ENCODE measurements at places on chromosomes 7 and 10.

DNA sequence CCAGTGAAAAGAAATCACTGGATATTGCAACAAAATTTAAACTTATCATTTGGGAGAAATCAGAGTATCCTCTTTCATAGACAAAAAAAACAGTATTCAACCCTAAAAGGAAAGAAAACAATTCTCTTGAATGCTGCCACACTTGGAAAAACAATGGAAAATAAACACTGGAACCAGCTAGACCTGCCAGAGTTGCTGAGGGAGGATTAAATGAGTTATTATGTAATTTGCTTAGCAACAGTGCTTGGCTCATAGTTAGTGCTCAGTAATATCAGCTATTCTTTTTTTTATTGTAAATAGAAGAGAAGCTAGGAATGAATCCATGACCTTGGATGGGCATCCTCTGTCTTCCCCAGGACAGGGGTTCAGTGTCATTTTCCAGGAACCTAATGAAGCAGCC, 11.0 kb upstream of the ZNF273 start:
- no peak for DNase-seq

DNA sequence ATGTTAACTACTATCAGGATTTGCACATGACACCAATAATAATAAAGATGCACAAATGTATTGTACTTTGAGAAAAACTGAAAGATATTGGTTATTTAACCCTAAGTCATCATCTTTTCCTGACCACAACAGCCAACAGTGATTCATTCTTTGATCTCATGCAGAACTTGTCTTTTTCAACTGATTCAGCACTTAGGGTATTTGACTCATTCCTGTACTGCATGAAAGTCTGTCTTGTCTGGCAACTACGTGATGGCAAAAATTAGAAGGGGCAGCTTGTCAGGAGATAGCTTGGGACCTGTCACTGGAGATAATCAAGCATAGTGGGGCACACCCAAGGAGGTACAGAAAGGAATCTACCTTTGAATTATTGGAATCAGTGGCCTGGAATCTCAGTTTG, 77.8 kb upstream of the LRRC17 start:
- no peak for DNase-seq

GRCh38 chr7:90972906-90973550, 291.2 kb upstream of the FZD1 start:
- no peak for DNase-seq

- no peak for DNase-seq
Observed at GRCh38 chr10:106942035-106942662, 222.4 kb downstream of the SORCS1 start.

GRCh38 chr7:45325378-45325777, 167.8 kb downstream of the RAMP3 start:
- no peak for DNase-seq

- DNase-seq: no peak
Observed at GRCh38 chr7:10412422-10413019, 561.2 kb upstream of the PHF14 start.

GRCh38 chr10:44264244-44264643, 120.7 kb downstream of the CXCL12 start:
- no peak for DNase-seq

DNA sequence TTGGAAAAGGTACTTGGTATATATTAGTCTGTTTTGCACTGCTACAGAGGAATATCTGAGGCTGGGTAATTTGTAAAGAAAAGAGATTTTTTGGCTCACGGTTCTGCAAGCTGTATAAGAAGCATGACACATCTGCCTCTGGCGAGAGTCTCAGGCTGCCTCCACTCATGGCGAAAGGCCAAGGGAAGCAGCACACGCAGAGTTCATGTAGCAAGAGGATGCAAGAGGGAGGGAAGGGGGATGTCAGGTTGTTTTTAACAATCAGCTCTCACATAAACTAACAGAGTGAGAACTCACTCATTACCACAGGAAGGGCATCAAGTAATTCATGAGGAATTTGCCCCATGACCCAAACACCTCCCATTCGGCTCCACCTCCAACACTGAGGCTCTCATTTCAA, 484.8 kb upstream of the DPP6 start:
- DNase-seq: no peak

- DNase-seq: no peak
Observed at GRCh38 chr7:29548823-29549222, 14.8 kb upstream of the PRR15 start.

GRCh38 chr10:48289501-48290238, 15.2 kb upstream of the FRMPD2 start:
- DNase-seq: no peak
